ENCODE measurements at places on chromosomes 4 and X.

GRCh38 chr4:68995292-68995691, 43.7 kb upstream of the UGT2A3 start:
- no peak for DNase-seq

- no peak for DNase-seq
These were observed 1.9 kb downstream of the UBL4A start for GRCh38 chrX:154484255-154485149.

- DNase-seq: no peak
These were observed 3.1 kb upstream of the SH3TC1 start for GRCh38 chr4:8195841-8196458.

DNA sequence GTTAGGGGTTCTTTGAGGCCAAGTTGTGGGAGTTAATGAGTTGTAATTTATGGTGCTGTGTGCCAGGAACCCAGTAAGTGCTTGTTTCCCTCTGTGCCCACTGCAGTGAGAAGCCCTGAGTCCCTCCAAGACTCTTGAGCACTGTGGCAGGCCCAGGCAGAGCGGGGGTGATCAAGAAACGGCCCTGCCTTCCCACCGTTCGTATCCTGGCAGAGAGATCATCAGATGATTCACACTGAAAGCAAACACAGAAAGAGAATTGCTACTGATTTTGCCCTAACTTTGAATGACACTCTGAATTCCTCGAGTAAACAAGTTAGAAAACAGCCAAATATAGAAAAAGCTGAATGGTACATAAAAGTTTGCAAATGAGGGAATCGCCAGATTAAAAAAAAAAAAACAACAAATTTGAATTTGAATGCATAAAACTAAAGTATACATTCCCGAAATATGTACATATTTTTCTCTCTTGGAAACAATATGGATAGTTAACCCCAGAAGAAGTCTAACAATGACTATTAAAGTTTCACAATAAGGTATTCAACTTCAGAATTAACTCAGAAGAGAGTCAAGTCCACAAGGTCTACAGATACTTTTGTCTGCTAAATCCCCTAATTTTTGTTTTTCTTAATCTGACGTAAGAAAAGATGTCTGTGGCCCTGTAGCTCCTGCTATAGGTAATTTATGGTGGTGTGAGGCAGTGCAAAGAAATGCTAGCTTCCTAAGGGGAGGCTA, 71.8 kb downstream of the AFAP1 start:
- no peak for DNase-seq

- DNase-seq: no peak
These were observed 3.6 kb downstream of the DRP2 start for GRCh38 chrX:101223226-101223625.

DNA sequence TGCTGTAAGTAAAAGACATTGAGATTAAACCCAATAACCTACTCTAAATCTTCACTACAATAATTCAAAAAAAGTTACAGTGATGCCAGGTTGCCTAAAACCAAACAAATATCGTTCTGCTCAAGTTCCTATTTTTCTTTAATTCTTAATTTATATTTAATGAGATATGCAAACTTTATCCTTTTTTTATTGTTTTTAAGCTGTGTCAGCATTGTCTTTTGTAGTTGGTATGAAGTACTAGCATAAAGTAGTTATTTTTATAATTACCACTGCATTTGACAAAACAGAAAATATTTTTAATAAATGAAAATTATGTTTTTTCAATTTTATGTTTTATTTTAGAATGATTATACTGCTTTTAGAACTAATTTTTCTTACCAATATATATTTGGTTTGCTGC, 1431.1 kb upstream of the PCDH7 start:
- DNase-seq: no peak

- DNase-seq: no peak
These were observed 739.2 kb downstream of the KCTD8 start for GRCh38 chr4:43709443-43709842.

GRCh38 chr4:123986268-123986798, 589.7 kb downstream of the SPRY1 start:
- no peak for DNase-seq

GRCh38 chr4:123127218-123127617, 204.8 kb upstream of the NUDT6 start:
- no peak for DNase-seq

- DNase-seq: no peak
These were observed 4.8 kb upstream of the MPP1 start for GRCh38 chrX:154809939-154810665.

DNA sequence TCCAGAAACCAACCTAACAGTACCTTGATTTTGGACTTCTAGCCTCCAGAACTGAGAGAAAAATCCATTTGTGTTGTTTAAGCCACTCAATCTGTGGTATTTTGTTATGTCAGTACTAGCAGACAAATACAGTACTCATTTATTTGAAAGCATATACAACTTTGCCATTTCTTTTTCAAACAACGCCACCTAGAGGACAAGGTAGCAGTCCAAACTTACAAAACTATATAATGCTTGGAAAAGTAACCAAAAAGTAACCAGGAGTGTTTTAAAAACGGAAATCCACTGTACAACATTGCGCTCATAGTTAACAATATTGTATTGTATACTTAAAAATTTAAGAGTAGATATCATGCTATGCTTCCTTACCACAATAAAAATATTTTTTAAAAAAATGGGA, 37.0 kb upstream of the FGF13 start:
- peak; percentile 0 for DNase-seq

DNA sequence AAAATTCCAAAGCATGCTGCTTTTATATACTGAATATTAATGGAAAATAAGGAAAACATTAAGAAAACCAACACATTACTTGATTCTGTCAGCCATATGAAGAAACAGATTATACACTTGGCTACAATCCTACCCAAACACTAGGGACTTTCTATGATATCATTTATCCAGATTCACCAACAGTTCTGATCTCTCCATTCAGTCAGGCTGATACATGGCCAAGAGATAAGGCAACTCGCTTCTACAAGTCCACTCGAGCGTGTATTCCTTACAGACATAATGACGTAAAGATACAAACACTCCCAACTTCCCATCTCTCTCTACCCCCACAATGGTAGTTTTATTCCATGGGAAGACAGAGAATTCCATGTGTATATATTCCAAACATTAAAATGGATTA, 44.5 kb downstream of the NEK1 start:
- DNase-seq: no peak

- DNase-seq: no peak
These were observed 872.6 kb downstream of the FSTL5 start for GRCh38 chr4:161291222-161291621.

DNA sequence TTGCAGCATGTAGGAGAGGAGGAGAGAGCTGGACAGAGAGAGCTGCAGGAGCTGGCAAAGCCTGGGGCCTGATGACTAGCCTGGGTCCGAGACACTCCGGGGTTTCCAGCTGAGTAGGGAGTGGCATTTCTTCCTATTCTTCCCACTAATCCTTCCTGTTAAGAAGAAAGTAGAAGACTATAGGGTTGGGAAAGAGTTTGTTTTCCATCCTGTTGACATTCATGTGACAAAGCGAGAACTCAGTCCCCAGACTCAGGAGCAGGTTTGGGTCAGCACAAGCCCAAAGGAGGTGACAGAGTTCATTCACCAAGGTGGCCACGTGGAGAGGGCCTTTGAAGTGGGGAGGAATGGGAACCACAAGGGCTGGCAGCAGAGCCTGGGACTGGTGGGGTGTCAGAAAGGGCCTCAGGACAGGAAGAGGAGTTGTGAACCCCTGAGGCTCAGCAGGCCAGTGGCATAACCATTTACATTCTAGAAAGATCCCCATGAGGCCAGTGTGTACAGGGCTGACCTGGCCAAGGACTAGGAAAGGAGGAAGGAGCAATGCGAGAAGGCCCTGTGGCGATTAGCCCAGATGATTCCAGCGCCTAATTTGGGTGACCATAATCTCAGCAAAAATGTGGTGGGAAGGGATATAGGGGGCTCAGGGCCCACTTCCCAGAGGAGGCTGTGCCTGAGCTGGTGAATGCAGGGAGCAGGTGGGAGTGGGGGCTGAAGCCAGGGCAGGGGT, 3.3 kb upstream of the HAUS3 start:
- DNase-seq: no peak

- no peak for DNase-seq
These were observed 26.7 kb upstream of the TBC1D19 start for GRCh38 chr4:26557164-26557563.

DNA sequence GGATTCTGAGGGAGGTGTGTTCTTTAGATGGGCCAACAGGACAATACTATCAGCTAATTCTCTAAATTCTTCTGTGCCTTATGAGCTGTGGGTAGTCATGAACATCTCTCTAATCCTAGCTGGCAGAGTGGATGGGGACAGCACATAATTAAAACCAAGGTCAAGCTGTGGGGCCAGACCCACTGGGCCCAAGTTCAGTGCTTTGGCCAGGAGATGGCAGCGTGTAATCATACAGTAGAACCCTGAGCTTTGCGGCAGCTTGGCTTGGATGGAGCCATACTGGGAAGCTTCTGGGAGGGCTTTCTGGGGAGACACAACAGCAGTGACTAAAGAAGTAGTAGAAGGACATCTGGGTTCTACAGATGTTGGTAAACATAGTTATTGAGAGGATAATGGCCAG, 140.3 kb upstream of the CXCL13 start:
- no peak for DNase-seq

GRCh38 chr4:168529257-168529656, 32.4 kb downstream of the PALLD start:
- DNase-seq: no peak

GRCh38 chrX:9690046-9690445, 75.6 kb downstream of the GPR143 start:
- DNase-seq: no peak

- no peak for DNase-seq
These were observed 537.3 kb upstream of the FTHL17 start for GRCh38 chrX:31609130-31609529.

- no peak for DNase-seq
These were observed 15.6 kb upstream of the TAB3 start for GRCh38 chrX:30904632-30905031.

GRCh38 chr4:1619151-1619672, 64.9 kb downstream of the FAM53A start:
- DNase-seq: no peak

GRCh38 chr4:1239950-1240307, 9.0 kb downstream of the CTBP1 start:
- no peak for DNase-seq

- DNase-seq: no peak
These were observed 181.0 kb upstream of the MAMLD1 start for GRCh38 chrX:150182161-150182560.

- no peak for DNase-seq
These were observed 25.7 kb upstream of the SLC7A11 start for GRCh38 chr4:138267835-138268234.

DNA sequence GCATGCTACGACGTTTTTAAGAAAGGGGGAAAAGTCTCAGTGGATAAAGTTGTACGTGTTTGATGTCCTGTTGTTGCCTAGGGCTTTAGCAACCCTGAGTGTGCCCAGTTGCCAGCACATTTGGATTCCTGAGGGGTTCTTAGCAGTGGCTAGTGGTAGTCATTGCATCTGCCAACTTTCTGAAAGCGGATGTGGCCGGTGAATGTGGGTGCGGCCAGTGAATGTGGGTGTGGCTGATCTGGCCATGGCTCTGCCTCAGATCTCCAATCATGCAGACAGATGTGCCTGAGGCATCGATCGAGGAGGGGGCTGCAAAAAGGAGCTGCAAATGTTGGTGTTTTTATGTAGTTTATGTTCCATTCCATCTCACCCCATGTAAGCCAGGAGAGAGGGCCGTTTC, 41.5 kb upstream of the FAT1 start:
- DNase-seq: no peak

GRCh38 chr4:15938182-15938581, 358 bp downstream of the FGFBP1 start:
- DNase-seq: no peak

DNA sequence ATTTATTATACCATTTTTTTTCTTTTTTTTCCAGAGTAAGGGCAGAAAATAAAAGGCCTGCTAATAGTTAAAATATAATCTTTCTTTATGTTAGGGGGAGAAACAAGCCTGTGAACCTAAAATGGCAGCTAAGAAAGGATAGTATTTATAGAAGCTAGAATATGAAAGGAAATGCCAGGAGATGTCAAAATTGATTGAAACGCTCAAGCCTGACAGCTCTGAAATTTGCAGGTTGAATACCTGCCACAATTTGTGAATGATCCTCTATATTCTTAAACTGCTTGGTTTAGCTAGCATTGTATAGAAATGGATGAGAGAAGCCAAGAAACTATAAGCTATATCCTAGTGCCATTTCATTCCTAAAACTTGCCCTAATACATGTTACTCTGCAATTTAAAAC, 757.3 kb upstream of the PABPC4L start:
- DNase-seq: no peak

DNA sequence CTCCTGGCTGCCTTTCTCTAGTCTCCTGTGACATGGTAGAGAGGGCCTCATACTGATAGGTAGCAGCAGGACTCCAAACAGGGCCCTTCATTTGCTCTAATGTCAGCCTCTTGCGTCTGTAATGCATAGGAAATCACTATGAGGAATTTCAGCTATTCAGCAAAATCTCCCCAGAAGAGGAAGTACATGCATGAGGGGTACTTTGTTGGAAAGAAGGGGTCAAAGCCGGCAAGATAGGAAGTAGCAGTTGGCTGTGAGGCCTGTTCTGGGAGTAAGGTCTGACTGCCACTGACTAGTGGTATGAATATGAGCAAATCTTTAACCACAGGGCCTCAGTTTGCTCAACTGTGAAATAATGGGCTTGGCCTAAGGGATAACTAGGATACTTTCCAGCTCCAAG, 283.2 kb downstream of the ARHGAP10 start:
- DNase-seq: no peak
